ENCODE measurements at places on chromosomes 12 and 14.

DNA sequence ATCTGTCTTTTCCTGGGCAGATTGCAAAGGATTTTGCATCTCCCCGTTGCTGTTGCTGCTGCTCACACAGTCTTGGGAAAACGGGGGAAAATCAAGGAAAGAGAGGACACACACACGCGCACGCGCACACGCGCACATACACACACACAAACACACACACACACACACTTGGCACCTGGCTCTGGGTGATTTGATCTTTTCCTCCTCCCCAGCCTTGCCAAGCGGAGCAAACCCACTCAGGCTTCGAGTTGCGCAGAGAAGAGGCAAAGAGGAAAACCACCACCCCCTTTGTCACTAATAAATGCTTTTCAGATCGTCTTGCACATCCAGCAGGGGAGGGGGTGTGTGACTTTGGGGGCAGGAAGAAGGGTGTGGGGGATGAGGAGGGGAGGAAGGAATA, 965 bp upstream of the NOS1 start:
- no peak for DNase-seq

DNA sequence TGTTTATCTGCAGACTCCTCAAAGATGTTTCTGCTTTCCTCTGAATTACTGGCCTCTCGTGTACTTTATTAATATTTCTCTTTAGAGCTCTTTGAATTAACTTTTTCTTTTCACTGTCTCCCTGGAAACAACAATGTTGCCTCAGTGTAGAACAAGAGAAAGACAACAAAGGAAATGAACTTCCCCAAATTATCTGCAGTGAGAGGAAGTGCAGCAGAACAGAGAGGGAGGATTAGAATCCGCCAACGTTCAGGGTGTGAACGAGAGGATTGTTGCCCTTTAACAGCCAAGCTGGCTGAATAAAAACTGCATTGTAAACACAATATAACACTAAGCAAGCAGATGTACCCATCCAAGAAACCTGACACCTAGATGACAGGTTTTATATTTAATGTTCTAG, 375.9 kb downstream of the GALC start:
- no peak for DNase-seq

GRCh38 chr14:89397569-89398230, 19.3 kb downstream of the FOXN3 start:
- no peak for DNase-seq

DNA sequence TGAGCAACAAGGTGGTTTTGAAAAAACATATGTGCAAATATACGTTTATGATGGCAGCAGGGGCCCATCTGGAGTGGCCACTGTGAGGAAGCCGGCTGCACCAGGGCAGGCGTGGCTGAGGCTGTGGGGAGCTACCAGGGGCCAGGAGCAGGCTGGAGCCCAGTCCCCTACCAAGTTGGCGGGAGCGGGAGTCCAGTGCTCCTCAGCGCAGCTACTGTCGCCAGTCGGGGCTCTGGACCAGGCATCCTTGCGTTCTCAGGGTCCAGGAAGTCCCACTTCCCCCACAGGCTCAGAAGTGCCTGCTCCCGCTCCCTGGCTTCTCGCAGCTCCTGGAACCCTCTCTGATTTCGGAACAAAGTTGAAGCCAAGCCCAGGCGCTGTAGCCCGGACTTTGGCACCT, 1377.5 kb upstream of the FLRT2 start:
- DNase-seq, result no peak

DNA sequence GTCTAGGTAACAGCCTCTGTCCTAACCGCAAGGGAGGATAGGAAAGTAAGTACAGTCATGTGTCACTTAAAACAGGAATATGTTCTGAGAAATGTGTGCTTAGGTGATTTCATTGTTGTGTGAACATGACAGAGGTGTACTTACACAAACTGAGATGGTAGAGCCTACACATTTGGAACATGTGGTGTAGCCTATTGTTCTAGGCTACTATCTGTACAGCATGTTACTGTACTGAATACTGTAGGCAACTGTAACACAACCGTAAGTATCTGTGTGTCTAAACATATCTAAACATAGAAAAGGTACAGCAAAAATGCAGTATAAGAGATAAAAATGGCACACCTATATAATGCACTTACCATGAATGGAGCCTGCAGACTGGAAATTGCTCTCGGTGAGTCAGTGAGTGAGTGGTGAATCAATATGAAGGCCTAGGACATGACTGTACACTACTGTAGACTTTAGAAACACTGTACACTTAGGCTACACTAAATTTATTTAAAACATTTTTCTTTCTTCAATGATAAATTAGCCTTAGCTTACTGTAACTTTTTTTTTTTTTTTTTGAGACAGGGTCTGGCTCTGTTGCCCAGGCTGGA, 13.2 kb upstream of the MDM2 start:
- no peak for DNase-seq

DNA sequence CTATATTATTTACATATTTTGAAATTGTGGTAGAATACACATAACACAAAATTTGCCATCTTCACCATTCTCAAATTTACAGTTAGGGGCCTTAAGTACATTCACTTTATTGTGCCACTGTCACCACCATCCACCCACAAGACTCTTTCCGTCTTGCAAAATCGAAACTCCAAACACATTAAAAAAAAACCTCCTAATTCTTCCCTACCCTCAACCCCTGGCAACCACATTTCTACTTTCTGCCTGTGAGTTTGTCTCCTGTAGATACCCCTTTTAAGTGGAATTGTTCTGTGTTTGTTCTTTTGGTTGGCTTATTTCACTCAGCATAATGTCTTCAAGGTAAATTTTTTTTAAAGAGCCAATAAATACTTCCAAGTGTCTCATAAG, 31.6 kb upstream of the AMIGO2 start:
- no peak for DNase-seq

- DNase-seq, result no peak
Measured at GRCh38 chr12:114439817-114440216, 33.9 kb upstream of the TBX5 start.

- DNase-seq, result no peak
Measured at GRCh38 chr14:65434216-65434850, 21.8 kb downstream of the FUT8 start.

DNA sequence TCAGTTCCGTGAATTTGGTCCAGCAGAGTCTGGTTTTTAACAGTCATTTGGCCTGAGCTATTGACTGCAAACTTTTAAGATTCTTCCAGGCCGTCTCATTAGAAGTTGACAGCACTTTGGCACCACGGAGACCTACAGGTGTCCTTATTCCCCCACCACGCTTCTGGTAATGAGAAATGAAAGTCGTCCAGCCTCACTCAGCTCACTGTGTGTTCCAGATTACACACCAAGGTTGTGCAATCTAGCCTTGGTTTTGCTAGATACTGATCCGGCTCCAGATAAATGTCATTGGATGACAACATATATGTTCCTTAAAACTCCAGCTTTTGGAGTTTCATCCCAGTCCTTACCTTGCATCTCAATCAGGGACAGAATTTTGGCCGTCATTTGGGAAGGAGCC, 210.4 kb downstream of the CHST11 start:
- no peak for DNase-seq

DNA sequence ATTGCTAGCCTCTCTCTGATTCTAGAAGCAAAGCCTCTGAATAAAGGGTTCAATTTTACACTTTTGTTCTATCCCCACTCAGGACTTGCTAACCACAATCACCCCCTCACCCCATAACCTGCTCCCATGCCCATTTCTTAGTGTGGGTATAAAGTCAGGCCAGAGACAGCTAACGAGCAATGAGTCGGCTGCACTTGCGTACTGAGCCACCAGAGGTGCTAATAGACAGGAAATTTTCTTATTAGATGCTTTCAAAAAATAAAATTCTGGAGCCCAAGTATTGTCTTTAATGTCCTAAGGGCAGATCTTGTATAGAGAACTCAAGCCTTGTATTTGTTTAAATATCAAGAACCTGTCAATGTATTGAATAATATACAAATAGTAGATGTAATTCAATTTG, 256.9 kb downstream of the SYT1 start:
- DNase-seq, result no peak

DNA sequence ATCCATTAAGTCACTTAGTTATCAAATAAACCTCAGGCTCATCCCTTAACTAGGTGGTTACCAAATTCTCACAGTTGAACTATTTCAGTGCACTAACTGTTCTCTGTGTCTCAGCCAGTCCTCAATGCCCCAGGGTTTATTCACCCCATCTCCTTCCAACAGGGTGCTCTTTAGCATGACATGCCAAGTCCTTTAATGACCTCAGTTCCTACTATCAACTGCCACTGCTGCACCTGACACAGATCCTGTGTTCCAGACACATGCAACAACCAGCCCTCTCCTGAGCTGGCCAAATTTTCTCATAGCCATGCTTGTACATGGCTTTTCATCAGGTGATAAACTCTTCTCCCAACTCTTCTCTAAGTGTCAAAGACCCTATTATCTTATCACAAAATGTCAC, 80.0 kb downstream of the ATXN2 start:
- DNase-seq, result no peak

GRCh38 chr14:33629792-33630191, 321.1 kb downstream of the EGLN3 start:
- no peak for DNase-seq

- peak; percentile 28 for DNase-seq
Measured at GRCh38 chr12:103930787-103931735, 851 bp downstream of the HSP90B1 start.

GRCh38 chr12:81520064-81520945, 238.8 kb downstream of the PPFIA2 start:
- no peak for DNase-seq

GRCh38 chr12:98559666-98560065, 33.8 kb upstream of the SLC25A3 start:
- no peak for DNase-seq

- DNase-seq, result peak; percentile 39
Measured at GRCh38 chr12:48997719-48998496, 1.3 kb downstream of the DDN start.

- no peak for DNase-seq
Measured at GRCh38 chr12:16163146-16163545, 114.3 kb downstream of the SLC15A5 start.

DNA sequence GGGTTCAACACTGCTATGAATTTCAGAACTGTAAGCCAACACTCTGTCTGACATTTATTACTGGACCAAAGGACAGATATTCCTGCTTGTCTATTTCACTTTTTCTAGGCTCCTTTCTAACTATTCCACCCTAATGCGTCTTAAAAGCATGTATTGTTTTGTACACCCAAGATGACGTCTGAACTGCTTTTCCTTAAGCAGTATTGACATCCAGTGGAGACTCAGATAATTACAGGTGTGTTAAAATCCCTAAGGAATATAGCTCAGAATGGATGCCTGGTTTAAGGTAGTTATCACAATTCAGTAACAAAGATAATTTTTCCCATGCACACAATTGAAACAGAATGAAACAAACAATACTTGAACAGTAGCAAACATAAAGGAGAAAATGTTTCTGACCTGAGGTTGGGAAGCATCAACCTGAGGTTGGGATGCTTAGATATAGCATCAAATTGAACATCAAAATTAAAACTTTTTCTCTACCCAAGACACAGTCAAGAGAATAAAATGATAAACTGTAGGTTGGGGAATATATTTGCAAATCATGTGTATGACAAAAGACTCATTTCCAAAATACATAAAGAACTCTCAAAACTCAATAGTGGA, 93.7 kb upstream of the PTPRR start:
- no peak for DNase-seq

- DNase-seq, result no peak
Measured at GRCh38 chr12:66446276-66446675, 144.0 kb downstream of the HELB start.
